ENCODE measurements at places on chromosomes 1 and 21. TPM values are rescaled to one million over a fixed set of nuclear protein-coding genes. Genes with fewer than 3 reads are reported as not detected.

DISC1 gene
- 5.8 TPM for total RNA-seq

RPTN gene
- not detected for total RNA-seq

AIRE gene
- total RNA-seq: 0.14 TPM

FCRL6 gene
- total RNA-seq: 0.54 TPM

OLFML3 gene
- 33.9 TPM for total RNA-seq

KCNAB2 gene
- total RNA-seq: 22.3 TPM

NUF2 gene
- total RNA-seq: 0.74 TPM

VPS26C gene
- total RNA-seq: 36.7 TPM

NEXN gene
- total RNA-seq: 247 TPM

OPRD1 gene
- total RNA-seq: not detected

TSPAN1 gene
- 1.0 TPM for total RNA-seq

SLFNL1 gene
- total RNA-seq: 0.29 TPM

GJB3 gene
- not detected for total RNA-seq

Data from right cardiac atrium (tissue), 5 donors.